ENCODE measurements at places on chromosomes 4 and X. TPM values are rescaled to one million over a fixed set of nuclear protein-coding genes. Genes with fewer than 3 reads are reported as not detected.

SPOCK3 gene
- total RNA-seq: not detected

XG gene
- total RNA-seq: not detected

DUX4 gene
- not detected for total RNA-seq

FATE1 gene
- not detected for total RNA-seq

CCDC120 gene
- total RNA-seq: 12.9 TPM

Measured in naive thymus-derived CD8-positive, alpha-beta T cell (primary cell).